ENCODE measurements at places on chromosomes 2 and 18. TPM values are rescaled to one million over a fixed set of nuclear protein-coding genes. Genes with fewer than 3 reads are reported as not detected.

The C2orf15 gene
- total RNA-seq = 0.42 TPM

GRCh38 chr18:74128159-74128558, 19.5 kb downstream of the FBXO15 start:
- H3K4me3 ChIP-seq = no peak overlapping the region
- no peaks in the 10 kb centered on the region for H3K36me3 ChIP-seq
- no peak for DNase-seq
- H3K4me1 ChIP-seq = no peaks in the 10 kb centered on the region
- H3K27ac ChIP-seq = no peak overlapping the region
- no peaks in the 10 kb centered on the region for H3K27me3 ChIP-seq

DNA sequence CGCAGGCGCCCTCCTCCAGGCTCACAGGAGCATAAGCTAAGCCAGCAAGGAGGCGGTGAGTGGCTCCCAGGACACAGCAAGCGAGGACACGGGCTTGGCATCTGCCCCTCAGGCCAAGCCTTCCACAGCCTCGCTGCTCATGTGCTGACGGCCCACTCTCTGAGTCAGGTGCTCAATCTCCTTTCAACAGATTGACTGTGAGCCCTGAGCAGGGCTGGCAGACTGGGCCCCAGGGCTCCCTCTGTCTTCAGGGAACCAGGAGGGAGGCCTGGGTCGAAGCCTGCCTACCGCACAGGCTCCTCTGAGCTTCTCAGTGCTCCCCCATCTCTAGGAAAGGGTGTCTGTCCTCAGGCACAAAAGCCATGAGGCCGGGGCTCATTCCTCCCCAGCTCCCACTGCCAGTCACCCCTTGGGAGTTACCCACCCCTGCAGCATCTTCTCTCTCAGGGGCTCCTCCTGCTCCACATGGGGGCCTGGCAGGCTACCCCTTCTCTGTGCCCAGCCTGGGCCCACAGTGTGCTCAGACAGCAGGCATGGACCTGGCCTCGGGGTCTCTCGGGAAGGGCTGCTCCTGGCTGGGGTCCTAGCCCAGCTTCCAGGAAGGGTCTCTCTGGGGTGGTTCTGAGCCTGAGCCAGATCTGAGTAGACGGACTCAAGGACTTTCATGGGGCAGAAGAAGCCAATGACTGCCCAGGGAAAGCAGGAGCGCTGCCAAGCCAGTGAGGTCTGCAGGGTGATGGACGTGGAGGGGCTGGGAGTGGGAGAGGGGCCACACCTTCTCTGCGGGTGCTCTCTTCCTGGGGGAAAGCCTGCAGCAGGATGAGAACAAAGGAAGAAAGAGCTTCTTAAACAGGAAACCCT, 138.0 kb upstream of the GPC1 start:
- no peaks in the 10 kb centered on the region for H3K4me1 ChIP-seq
- DNase-seq = no peak
- no peaks in the 10 kb centered on the region for H3K36me3 ChIP-seq
- H3K27ac ChIP-seq = no peak overlapping the region
- H3K27me3 ChIP-seq = no peaks in the 10 kb centered on the region
- H3K4me3 ChIP-seq = no peak overlapping the region

- no peak for DNase-seq
- no peaks in the 10 kb centered on the region for H3K4me1 ChIP-seq
- no peak overlapping the region for H3K27ac ChIP-seq
Measured at GRCh38 chr2:174263997-174264396, 15.7 kb upstream of the OLA1 start.

DNA sequence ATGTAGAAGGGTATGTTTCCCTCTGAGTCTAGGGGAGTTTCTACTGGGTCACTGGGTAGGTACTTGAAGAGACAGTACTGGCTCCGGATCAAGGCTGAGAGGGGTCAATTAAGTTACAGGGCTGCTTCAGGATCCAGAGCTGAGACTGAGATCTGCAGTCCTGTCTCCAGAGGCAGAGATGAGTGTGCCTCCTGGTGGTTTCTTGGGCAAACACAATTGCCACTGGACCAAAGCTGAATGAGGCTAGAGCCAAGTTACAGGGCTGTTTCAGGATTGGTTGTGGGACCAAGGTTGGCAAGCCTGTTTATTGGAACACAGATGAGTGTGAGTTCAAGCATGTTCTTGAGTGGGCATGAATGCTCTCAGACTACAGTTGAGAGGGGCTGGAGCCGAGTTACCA, 157.9 kb downstream of the ADCYAP1 start:
- no peaks in the 10 kb centered on the region for H3K27me3 ChIP-seq
- H3K4me3 ChIP-seq = no peak overlapping the region
- DNase-seq = no peak
- H3K27ac ChIP-seq = no peak overlapping the region
- H3K4me1 ChIP-seq = no peaks in the 10 kb centered on the region
- no peaks in the 10 kb centered on the region for H3K36me3 ChIP-seq

GRCh38 chr2:230411570-230412370, 4.2 kb upstream of the SP100 start:
- no peaks in the 10 kb centered on the region for H3K27me3 ChIP-seq
- peak; percentile 81 for DNase-seq
- H3K4me3 ChIP-seq = peak overlapping the region; percentile 68
- peak overlapping the region; percentile 91 for H3K27ac ChIP-seq
- H3K4me1 ChIP-seq = peaks cover 26% of the 10 kb centered on the region

- no peaks in the 10 kb centered on the region for H3K4me1 ChIP-seq
- H3K36me3 ChIP-seq = no peaks in the 10 kb centered on the region
- no peak overlapping the region for H3K27ac ChIP-seq
- no peaks in the 10 kb centered on the region for H3K27me3 ChIP-seq
Measured at GRCh38 chr2:3420769-3421397, 41.4 kb downstream of the TRAPPC12 start.
